ENCODE measurements at places on chromosomes 3 and 15.

DNA sequence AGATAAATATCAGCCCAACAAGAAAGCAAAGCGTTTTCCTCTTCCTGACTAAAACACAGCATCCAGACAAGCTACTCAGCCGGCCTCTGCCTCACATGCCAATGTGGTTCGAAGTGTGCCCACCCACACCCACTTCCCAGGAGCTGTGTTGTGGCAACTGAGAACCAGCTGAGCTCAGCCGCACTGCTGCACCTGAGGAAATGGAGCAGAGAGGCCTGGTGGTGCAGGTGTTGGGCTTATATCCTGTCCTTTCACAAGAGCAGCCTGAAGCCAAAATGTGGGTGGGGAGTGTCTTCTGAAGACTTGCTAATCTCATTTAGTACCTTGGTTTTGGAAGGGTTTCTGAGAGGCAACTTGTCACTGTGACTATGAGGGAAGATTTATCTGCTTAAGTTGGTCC, 23.0 kb upstream of the RETNLB start:
- DNase-seq: no peak

DNA sequence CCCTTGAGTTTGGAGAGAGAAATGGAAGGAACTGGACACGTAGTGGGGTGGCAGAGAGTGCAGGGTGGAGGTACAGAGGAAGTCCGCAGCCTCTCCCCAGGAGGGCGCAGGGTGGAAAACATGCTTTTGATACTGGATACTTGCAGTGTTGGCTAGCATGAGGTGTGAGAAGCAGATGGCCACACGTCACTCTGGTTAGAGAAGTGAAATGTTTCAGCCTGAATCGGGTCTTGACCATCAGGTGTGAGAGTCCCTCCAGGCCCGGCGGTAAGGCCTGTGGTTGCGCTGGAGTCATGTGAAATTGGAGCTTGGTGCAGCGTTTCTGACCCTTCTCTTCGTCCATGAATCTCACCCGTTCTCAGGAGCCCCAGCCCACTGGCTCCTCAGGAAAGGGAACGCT, 93.1 kb downstream of the GABRG3 start:
- no peak for DNase-seq

- no peak for DNase-seq
Measured at GRCh38 chr15:52294881-52295420, 653 bp downstream of the MYO5C start.

- no peak for DNase-seq
Measured at GRCh38 chr15:59366333-59367021, 6.2 kb downstream of the MYO1E start.

DNA sequence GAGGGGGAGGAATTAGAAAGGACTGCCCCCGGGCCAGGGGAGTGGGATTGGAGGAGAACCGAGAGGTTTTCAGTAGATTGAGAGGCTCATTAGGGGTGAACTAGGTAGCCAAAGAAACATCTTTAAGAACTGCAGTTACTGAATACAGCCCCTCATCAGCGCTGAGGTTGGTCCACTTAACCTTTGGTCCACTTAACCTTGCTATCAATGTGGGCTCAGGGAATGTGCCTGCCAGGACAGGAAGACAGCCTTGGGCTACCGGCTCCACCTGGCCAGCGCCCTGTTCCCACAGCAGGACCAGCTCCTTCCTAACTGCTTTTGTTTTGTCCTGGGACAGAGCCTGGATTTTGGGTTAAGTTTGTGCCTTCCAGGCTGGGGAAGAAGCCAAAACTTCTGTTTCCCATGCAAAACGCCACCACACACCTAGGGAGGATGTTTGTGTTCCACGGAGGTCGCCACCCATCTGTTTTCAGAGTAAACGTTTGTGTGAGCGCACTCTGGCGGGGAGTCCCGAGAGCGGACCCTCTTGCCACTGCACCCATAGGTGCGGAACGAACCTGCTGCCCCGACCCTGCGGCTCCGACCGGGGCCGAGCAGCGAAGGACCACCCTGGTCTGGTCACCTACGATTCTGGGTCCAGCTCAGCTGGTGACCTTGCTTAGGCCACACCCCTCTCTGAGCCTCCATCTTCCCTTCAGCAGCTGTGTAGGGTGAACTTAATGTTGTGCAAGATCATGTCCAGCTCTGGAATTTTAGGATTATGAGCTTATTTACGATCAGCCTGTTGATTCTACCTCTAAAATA, 107.4 kb downstream of the VGLL4 start:
- DNase-seq: no peak

- DNase-seq: no peak
Measured at GRCh38 chr3:25265284-25265683, 162.8 kb upstream of the RARB start.

- peak; percentile 89 for DNase-seq
Measured at GRCh38 chr3:158434412-158435038, 136.5 kb upstream of the MLF1 start.

DNA sequence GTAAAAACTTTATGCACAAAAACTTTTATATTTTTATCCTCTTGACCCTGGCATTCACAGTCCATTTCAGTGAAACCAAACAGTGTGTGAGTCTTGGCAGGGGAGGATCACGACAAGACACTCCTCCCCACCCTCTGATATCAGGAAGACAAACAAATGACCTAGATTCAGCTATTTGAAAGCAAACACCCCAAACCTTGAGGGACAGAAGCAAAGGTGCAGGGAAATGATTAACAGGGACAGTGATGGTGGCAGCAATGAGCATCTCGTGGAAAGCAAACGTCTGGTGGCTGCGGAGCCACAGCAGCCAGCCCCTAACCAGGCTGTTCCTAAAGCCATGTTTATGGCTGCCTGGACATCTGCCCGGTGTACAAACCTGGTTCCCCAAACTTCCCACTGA, 52.1 kb downstream of the FSIP1 start:
- DNase-seq: no peak

DNA sequence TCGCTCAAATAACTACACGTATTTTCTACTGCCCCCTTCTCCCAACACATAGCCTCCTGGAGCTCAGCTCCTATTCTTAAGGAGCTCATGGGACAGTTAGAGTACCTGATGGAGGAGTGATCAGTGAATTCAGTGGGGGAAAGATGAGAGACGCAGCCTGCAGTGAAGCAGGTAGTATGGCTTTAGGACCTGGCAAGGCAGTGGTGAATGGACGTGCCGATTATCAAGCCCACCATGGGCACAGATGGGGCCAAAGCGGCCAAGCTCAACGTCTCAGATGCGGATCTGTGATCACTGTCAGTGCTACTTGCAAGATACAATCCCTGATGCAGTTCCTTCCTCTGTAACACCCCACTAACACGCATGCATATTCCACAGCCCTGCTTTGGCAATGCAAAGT, 45.8 kb upstream of the ATP2B2 start:
- DNase-seq: no peak

DNA sequence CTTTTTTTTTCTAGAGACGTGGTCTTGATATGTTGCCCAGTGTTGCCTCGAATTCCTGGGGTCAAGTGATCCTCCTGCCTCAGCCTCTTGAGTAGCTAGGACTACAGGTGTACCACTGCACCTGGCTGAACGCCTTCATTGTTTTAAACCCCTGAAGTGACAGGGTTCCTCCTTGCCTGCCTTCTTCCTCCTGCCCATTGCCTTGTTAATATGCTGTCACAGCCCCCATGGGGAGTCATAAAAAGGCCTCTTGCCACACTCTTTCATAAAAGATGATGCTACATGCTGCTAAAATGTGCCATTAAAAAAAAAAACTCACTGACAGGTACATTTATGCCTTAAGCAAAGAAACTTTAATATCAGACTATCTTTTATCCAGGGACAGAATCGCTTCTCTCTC, 116.8 kb upstream of the SKOR1 start:
- no peak for DNase-seq

DNA sequence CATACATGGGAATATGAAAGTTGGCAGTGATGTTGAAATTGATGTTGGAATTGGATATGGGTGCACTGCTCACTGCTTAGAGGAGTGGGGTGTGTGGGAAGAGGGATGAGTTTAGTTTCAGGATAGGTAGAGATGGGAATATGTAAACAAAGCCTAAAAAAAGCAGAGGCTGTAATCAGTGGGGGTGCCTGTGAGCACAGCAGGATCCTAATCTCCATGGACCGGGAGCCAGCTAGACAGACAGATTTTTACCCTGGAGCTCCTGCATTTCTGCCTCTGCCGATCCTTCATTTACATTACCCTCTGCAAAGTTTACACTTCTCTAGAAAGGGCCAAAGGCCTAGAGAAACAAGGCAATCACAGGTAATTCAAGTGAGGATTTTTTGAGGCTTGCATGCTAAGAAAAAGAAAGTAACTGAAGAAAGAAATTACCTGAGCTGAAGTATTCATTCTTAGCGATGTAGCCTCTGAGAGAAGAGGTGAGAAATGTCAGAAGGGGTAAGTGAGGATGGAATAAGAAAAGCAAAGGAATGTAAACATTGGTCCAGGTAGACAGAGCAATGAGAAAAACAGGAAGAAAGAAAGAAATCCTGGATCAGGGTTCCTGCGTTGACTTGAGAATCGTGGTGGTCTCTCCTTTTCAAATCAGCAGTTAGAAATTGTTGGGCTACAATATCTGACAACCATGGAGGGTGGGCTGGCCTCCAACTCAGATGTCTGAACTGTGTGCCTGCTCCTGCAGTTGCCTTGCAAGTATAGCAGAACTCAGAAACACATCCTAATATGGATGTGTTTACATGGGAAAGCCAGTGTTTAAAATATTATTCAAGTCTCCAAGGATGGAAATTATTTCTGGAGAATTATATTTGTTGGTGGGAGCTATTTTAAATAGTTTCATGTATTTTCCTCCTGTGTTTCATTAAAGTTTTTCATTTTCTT, 79.8 kb downstream of the CRTC3 start:
- DNase-seq: no peak

DNA sequence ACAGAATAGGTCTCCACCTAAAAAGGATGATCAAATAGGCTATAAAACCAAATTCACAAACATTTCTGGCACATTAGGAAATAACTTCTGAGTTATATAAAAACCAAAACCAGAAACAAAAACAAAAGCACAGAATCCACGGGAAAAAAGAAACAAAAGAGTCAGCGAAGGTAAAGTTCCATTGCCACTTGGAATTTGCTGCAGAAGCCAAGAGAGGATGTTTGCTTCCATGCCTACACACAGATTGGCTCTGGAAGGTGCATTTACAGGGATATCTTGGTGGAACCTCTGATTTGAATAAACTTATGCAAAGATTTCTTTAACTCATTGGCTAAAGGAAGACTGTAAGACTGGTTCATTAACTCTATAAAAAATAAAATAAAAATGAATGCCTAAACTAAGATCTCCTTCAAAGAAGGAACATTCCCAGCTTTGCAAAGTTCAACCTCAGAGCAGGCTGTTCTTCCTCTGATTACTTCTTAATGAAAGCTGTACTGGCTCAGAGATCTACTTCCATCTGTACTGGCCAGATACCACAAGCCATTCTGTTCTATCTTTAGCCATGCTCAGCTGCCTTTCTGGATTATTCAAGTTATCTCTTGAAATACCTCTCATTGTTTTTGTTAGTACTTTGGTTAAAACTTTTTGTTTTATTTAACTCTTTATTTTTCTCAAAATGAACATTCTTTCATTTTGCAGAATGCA, 537.5 kb upstream of the CCDC54 start:
- DNase-seq: no peak

DNA sequence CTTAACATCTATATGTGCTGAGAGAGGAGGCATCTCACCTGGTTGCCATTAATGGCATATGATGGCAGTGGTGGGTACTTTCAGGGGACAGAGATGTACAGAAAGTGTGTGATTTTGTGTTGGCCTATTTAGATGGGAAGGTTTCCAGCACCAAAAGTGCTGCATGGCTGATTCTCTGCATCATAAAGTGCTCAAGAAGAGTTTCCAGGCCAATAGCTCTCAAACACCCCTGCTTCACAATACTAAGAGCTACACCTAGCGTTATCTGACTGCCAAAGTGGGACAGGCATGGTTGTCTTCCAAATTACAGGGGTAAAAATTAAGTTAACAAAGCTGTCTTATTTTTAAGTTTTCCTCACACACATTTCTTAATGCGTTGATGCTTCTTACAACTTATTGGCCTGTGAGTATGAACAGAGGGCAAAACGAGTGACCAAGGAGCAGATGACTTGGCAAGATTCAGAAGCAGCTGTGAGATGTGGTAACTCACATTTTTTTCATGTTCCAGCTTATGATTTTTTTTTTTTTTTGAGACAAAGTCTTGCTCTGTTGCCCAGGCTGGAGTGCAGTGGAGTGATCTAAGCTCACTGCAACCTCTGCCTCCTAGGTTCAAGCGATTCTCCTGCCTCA, 41.4 kb upstream of the VEPH1 start:
- no peak for DNase-seq

GRCh38 chr3:47414666-47415587, 34.1 kb downstream of the PTPN23 start:
- peak; percentile 57 for DNase-seq

- no peak for DNase-seq
Measured at GRCh38 chr3:139521816-139522215, 17.7 kb downstream of the RBP1 start.

- no peak for DNase-seq
Measured at GRCh38 chr15:50353251-50353974, 1.6 kb downstream of the GABPB1 start.

DNA sequence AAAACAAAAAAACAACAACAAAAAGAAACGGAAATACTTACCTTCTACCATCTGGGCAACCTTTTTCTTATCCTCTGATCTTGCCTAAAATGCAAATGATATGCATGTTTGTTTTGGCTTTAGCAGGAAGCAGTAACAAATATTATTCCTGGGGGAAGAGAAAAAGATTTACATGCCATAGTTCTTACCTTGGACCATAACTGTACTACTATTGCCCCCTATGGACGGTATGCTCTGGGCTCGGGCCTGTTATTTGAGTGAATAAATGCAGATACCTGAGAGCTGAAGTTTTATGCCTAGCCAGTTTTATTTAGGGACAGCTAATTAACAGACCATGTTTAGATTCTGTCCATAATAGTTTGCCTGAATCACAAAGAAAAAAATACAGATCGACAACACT, 12.6 kb upstream of the STARD5 start:
- DNase-seq: no peak

DNA sequence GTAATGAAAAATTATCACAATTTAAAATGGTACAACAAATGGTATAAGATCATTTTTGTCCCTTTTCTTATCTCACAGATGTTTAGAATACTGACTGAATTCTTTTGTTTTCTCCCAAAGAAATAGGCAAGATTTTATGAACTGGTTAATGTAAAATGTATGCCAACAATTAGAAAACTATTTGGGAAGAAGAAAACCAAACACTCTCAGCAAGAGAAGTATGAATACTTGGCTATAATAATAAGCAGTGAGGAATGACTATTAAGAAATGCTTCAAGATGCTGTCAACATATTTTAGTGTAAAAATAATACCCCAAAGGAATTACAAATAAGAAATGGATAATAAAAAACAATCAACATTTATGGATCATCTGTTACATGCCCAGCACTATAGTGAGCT, 18.5 kb downstream of the SHQ1 start:
- no peak for DNase-seq

Data from Ammon's horn (tissue), 1 donor.